Activated CD4-positive, alpha-beta T cell treated with anti-CD3 and anti-CD28 coated beads, Interleukin-2, amount 10 ng/mL, durations not matched to agents 7 days and 5 days (primary cell): ENCODE measurements at places on chromosomes 4 and X. TPM values are rescaled to one million over a fixed set of nuclear protein-coding genes. Genes with fewer than 3 reads are reported as not detected.

DNA sequence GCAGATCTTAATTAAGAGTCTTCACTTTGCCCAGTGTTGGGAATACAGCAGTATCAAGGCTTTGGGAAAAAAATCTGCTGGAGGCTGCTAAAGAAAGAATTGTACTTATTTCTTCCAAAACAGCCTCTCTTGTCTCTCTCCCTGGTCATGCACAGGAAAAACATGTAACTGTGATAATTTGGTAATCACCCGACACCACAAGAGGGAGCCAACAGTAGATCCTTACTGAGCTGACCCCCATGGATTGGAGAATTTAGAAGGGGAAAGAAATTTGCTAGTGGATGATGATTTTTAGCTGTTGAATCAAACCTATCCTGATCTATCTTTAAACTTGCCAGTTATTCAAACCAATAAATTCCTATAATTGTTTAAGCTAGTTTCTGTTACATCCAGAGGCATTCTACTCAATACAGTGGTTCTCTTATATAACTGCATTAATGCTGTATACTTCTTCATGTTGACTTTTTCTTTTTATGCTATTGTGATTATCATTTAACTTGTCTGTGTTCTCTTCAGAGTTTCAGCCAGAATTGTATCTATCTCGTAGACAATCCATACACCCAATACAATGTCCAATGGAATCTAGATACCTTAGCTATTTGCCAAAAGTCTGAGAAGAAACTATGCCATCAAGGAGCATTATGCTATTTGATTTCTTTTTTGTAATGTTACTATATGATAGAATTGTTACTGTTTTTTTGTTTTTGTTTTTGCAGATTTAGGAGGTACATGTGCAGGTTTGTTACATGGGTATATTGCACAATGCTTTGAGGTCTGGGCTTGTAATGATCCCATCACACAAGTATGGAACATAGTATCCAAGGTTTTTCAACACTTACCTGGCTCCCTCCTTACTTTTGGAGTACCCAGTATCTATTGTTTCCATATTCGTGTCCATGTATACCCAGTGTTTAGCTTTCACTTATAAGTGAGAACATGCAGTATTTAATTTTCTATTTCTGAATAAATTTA, 31.3 kb upstream of the ARHGEF38 start:
- peak; percentile 24 for DNase-seq
- peaks cover 7% of the 10 kb centered on the region for H3K27me3 ChIP-seq
- H3K27ac ChIP-seq: no peak overlapping the region
- no peaks in the 10 kb centered on the region for H3K36me3 ChIP-seq

GRCh38 chrX:121832446-121832845, 785.0 kb downstream of the GLUD2 start:
- H3K4me1 ChIP-seq: no peaks in the 10 kb centered on the region
- H3K27ac ChIP-seq: no peak overlapping the region
- H3K27me3 ChIP-seq: no peaks in the 10 kb centered on the region
- no peak for DNase-seq
- no peak overlapping the region for H3K4me3 ChIP-seq

DNA sequence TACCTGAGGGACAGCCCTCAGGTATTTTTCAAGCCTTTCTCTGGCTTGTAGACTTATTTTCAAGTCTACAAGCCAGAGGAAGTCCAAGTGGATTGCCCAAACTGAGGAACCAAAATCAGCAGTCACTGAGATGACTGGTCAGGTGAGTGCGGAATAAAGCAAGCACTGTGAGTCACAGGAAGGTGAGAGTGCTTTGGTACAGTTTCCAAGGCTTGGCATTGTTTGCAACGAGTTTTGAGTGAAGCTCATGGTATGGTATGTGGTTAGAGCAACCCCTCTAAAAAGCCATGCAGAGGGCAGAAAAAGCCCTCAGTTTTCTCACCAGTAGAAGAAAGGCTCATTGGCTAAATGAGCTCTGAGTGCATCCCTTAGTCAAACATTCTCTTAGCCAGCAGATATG, 112.8 kb upstream of the EOLA2 start:
- H3K4me1 ChIP-seq: no peaks in the 10 kb centered on the region
- H3K36me3 ChIP-seq: no peaks in the 10 kb centered on the region
- no peak for DNase-seq

The CENPVL1 gene
- total RNA-seq: not detected

The WAS gene
- 165 TPM for total RNA-seq
